ENCODE measurements at places on chromosomes 7 and 10.

DNA sequence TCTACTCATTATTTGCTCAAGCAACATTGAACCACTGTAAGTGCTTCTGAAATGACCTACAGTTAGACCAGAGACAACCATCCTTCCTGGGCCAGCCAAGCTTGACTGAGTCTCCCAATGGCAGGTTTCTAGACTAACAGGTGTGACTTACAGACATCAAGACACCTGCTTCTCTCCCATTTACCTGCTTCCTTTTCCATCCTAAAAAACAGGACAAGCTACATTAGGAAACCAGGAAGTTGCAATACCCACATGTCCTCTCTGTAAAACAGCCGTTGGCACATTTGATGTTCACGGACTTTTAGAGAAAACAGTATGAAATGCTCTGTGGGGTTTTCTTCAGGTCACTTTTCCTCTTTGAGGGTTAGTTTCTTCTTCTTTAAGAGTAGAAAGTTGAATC is 4.0 kb downstream of the HECW1 start:
- no peak for DNase-seq

DNA sequence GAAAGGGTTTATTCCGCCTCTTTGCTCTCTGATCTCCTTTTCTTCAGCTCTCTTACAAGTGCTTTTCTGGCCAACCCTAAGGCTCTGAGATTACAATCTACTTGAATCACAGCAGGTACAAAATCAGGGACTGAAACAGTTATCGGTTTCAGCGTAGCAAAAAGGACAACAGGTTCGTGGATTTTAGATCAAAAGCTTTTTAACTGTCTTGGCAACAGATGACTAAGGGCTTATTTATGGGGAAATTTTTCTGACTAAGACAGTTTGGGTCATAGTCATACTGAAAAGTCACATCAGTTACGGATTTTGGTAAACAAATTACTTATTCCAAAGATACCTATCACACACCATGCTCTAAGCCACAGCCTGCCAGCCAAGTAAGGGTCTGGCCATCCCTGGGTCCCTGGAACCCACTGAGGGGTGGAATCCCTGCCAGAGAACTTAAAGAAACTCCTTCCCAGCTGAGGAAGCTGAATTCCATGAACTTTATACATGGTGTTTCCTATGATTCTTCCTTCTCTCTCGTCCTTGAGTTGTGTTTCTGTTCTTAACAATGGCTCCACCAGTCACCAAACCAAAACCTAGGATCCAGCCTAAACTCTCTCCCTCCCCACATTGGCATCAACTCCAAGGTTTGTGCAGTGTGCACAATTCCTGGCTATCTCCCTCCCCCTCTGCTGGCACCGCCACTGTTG is 169.3 kb downstream of the FAM107B start:
- peak; percentile 43 for DNase-seq

GRCh38 chr7:111900283-111900682 is 305.9 kb downstream of the DOCK4 start:
- no peak for DNase-seq

DNA sequence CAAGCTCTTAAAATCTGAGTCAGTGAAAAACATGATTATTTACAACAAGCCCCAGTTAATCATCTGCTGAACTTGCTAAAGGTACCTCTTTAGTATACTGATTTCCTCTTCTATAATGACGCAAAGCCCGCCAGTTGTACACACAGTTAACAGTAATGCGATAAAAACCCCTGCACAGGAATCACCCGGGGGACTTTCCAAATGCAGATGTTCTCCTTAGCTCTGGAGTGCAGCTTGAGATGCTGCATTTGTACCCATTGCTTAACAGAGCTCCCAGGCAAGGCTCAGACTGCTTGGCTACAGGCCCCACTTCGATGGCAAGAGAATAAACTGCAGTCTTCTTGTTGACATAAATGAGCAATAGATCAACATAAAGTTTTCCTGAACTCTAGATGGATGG is 279.6 kb upstream of the HGF start:
- no peak for DNase-seq

- no peak for DNase-seq
Observed at GRCh38 chr7:100467638-100468373, 3.7 kb upstream of the SPACDR start.
